Lung (tissue), 17 donors: ENCODE measurements at places on chromosomes 2 and 18. TPM values are rescaled to one million over a fixed set of nuclear protein-coding genes. Genes with fewer than 3 reads are reported as not detected.

Gene GKN2
- 3.4 TPM for total RNA-seq

Gene HMSD
- 0.17 TPM for total RNA-seq

Gene ABCB11
- 0.15 TPM for total RNA-seq

Gene CACNB4
- 10.9 TPM for total RNA-seq

Gene EFHD1
- total RNA-seq: 2.2 TPM

Gene LHCGR
- total RNA-seq: 0.12 TPM

Gene ZNF396
- total RNA-seq: 6.3 TPM

Gene PKDCC
- 131 TPM for total RNA-seq

Gene BOLL
- not detected for total RNA-seq

DNA sequence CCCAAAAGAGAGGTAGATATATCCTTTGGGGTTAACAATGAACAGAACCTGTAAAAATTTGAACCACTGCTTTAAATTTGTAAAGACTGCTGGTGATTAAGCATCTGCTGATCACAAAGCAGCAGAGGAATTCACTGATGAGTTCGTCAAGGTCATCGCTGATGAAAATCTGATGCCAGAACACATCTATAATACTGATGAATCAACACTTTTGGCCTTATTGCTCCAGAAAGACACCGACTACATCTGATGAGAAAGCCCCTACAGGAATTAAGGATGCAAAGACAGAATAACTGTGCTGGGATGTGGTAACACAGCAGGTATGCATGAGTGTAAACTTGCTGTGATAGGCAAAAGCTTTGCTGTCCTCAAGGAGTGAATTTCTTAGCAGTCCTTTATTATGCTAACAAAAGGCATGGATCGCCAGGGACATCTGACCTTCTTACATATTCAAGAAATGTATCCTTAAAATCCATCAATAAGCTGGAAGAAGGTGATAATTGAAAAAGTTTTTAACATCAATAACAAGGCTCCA, 30.5 kb upstream of the SGPP2 start:
- no peak for DNase-seq

GRCh38 chr2:195830968-195831950, 174.2 kb downstream of the SLC39A10 start:
- DNase-seq: no peak

DNA sequence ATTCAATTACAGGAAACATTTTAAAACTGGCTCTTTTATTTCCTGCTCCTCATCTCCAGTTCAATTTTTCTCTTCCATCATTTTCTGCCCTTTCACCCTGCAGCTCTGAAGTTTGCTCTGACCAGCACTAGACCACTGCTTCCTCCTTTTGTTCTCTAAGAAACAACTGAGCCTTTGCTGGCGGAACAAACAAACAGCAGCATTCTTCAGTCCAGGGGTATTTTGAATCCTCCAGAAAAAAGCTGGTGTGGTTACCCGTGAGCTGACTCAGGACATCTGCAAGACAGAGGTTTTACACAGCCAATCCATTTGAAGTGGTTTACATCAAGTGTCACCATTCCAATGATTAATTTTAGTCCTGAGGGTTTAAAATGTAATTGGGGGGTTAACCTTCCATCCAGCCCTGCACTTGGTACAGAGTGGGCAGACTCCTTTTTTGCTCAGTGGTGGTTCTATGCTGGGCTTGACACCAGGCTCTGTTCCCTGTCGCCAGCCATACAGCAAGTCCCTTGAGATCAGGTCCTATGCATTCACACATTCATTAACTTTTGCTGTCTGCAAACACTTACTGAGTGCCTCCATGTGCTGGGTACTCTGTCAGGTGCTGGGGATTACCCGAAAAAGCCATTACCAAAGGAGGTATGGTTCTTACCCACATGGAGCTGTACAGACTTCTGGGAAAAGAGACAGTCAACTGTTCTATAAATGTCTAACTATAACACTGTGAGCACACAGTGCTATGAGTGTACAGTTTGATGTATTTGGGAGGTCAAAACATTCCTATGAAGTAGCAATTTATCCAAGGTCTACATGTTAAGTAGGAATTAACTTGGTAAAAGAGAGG, 909.4 kb upstream of the GYPC start:
- DNase-seq: no peak

DNA sequence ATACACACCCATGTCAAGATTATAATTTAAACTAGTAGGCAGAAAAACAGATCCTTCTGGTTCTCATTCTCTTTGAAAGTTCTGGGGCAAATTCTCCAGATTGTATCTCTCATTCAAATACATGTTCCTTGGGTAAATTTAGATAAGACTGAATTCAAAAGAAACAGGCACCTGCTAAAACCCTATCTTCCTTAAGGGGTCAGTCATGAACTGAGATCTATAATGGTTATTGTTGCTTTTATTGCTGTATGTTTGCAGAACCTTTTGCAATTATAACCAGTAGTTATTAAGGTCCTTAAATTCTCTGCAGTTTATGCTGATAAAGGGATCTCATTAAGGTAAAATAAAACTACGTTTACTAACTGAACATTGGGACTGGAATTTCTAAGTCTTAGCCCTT, 83.5 kb downstream of the MYO5B start:
- no peak for DNase-seq

DNA sequence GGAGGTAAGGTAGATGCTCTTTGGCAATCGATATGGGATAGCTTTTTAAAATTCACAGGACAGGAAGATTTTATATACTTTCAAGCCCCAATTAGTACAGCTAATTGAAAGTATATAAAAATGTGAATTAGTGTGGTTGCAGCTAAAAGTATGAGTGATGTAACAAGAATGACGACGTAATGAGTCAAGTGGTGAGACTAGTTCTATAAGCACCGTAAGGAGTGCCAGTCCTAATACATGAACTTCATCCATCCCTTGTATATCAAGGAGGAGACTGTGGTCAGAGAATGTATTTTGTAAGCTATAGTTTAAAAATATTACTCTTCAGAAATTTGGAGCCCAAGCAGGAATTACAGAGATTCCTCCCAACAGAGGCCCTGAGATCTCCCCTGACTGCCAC, 25.8 kb downstream of the DNAJC27 start:
- DNase-seq: no peak

DNA sequence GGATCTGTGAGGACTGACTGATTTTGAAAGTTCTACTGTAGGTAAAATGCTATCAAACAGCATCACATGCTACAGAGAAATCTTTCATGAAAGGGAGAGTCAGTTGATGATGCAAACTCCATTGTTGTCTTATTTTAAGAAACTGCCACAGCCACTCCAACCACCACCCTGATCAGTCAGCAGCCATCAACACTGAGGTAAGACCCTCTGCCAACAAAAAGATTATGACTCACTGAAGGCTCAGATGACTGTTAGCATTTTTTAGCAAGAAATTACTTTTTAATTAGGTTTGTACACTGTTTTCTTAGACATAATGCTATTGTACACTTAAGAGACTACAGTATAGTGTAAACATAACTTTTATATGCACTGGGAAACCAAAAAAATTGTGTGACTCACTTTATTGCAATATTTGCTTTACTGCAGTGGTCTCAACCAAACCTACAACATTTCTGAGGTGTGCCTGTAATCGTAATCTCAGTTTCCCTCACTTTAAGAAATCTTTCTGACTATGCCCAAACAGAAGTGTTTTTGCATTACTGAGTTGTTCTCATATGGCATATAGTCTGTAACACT, 42.8 kb downstream of the METTL8 start:
- no peak for DNase-seq

GRCh38 chr2:172082105-172082943, 3.0 kb upstream of the DLX1 start:
- peak; percentile 23 for DNase-seq

- no peak for DNase-seq
Measured at GRCh38 chr2:144215701-144216675, 303.9 kb downstream of the ZEB2 start.

DNA sequence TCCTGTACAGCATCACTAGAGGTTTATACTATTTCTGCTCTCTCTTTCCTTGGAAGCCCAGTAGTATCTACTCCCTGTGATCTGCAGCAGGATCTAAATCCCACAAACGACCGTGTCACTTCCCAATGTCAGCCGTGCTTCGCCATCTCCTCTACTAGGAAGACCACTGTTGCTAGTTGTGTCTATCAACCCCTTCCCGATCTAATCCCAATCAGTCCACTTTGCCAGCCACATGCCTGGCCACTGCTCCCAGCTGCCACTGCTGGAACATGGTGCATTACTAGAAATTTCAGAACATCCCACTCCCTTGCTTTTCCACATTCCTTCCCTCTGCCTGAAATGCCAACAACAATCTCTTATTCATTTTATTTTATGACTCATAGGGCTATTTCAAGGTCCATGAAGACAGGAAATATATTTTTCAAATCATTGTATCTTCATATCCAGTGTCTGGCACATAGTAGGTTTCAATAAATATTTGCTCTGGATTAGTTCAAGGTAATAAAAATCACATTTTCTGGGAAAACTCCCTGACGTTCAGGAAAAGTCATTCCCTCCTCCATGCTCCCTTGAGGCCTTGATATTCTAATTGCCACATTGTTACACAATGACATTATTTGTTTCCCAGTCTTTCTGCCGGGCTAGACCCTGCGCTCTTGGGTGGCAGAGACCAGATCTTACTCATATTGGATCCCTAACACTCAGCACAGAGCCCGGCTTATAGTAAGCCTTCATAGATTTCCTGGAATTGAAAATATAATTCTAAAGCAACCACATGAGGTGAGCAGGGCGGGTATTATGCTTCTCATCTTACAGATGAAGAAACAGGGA, 2.1 kb upstream of the TRIB2 start:
- DNase-seq: no peak

DNA sequence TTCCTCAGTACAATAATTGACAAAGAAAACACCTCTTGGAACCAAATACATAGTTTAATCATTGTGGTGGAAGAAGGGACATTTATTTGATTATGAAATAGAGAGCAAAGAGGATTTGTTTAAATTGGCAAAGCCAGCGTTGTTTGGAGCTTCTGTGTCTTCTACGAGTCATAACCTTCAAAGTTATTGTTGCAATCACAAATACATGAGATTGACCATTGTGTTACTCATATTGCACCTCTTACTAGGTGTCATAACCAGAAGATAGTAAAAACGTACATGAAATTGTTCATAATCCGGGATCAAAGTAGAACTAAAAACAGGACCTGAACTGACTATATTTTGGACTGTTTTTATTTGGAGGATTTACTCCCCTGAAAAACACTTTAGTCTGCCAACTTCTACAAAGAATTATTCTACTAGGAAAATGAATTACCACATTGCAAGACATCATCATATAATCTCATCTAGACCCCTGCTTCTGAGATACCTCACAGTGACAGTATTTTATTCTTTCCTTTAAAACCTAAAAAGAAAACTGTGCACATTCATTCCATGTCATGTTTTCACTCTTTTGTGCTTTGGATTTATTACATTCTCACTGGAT, 151.7 kb upstream of the KLF7 start:
- DNase-seq: no peak

GRCh38 chr18:23844991-23845680, 155.9 kb downstream of the LAMA3 start:
- DNase-seq: no peak

DNA sequence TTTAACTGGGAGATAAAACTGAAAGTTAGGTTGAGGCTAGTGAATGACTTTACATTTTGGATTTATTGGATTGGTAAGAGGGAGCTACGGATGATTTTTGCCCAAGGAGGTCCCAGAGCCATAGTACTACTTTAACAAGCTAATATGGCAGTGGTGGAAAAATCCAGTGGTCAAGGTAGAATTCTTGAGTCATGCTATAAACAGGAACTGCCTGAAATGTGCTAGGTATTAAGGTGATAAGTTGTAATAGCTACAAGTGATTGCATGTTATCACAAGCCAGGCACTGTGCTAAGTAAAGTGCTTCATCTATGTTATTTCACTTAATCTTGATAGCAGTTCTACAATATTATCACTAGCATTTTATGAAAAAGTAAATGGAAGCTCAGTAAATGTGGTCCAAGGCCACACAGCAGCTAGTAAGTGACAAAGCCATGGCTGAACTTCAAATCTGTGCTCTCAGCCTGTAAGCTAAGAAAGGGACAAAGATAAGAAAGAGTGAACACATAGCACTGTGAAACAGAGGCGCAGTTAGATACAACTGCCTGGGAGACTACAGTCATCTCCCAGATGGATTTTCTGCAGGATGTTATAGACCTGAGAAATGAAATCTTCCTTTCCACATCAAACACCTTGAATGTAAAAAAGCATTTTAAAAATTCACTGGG, 469.6 kb downstream of the TGIF1 start:
- DNase-seq: no peak

DNA sequence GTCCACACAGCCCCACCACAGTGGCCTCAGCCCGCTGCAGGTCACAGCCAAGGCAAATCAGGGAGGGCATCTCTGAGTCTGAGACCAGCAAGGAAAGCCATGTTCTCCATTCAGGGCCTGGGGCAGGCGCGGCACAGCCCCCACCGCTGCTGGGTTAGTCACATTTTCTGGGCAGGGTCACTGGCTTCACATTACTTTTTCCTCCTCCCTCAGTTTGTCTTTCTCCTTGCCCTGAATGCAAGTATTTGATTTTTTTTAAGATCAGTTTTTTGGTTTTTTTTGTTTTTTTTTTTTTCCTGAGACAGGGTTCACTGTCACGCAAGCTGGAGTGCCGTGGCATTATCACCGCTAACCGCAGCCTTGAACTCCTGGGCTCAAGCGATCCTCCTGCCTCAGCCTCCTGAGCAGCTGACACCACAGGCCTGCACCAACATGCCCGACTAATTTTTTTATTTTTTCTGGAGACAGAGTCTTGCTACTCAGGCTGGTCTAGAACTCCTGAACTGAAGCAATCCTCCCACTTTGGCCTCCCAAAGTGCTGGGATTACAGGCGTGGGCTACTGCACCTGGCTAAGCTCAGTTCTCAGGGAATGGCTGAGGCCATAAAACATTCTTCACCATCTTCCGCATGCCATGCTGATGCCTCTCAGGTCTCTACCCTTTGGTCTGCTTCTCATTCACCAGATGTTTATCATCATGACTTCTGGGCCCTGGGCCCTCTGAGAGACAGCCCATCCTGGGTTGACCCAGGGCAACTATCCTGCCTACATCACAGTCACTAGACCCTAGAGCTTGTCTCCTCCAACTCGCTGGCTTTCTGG, 628 bp upstream of the CAPG start:
- DNase-seq: no peak

- DNase-seq: no peak
Measured at GRCh38 chr18:73168236-73168635, 300.4 kb upstream of the NETO1 start.

DNA sequence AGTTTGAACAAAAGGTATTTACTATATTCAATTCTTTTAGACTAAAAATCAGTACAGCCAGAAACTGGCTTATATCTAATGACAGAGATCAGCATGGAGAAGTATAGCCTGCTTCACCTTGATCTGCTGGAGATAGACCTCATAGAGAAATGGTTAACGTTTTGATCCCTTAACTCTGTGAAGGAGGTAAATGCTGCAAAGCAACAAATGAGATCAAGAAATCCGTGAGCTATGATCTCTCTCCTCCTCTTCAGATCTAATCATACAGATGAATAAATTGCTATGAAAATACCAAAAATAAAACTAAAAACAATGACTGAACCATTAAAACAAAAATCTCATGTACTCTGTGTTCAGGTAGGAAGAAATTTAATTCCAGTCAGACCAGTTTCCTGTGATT, 42.8 kb downstream of the KLHL14 start:
- no peak for DNase-seq
